NCI-H2029 treated with DMSO at 0.1 percent for 48 hours (cell line): ENCODE measurements at places on chromosomes 7 and 10.
A peak's percentile ranks its signal among the peaks of the same experiment; 100 is the strongest.

- DNase-seq: no peak
These were observed 14.2 kb upstream of the NMT2 start for GRCh38 chr10:15182540-15183207.

DNA sequence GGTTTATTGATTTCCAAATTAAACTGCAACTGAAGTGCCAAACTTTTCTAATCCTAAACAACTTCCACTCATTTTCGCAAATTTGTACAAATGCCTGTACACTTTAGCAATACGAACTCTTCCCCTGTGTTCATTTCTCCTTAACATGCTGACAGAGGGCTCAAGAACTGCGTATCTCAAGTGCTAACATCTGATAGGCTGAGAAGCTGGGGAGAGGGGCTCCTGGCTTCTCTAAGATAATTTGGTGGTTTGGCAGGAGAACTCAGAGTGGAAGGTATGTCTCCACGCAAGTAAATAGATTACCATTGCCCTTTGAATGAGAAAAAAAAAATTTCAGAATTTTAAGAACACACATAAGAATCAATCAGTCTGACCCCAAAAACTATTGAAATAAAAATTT is 53.3 kb upstream of the ANLN start:
- no peak for DNase-seq

DNA sequence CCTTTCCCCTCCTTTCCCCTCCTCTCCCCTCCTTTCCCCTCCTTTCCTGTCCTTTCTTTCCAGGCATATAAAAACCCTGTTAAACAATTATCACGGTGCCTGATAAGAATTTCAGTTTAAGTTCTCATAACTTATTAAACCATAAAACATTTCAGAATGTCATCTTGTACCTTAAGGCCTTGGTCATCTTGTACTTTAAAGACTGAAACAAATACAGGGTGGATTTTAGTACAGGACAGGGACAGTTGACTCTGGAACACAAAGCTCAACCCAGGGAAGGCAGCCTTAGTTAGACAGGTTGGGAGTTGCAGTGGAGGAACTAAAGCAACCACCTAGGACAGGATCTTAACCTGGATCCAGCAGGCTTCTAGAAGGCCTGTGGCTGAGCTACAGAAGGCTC is 1.2 kb downstream of the AGR3 start:
- DNase-seq: no peak

DNA sequence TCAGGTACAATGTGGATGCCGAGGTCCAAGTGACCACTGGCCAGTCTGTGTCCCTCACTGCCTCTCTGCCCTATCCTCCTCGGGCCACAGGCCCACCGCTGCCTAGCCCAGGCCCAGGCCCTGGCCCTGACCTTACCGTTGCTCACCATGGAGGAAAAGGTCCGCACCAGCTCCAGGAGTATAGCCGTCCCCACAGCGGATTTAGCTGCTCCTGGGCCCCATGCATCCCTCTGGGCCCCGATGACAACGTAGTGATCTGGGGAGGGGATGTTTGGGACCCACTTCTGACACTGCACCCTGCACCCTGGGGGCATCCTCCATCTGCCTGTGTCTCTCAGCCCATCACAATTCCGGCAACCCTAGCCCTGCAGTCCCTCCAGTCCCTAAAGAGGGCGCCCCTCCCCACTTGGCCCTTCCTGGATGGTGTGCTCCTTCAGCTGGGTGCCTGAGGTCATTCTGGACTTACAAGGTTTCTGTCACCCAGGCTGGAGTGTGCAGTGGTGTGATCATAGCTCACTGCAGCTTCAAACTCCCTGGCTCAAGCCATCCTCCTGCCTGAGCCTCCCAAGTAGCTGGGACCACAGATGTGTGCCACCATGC is 12.1 kb downstream of the TFR2 start:
- DNase-seq: no peak

- DNase-seq: peak; percentile 52
These were observed 356.6 kb upstream of the ZMIZ1 start for GRCh38 chr10:78712147-78712546.

GRCh38 chr7:55052741-55053427 is 34.1 kb downstream of the EGFR start:
- no peak for DNase-seq

DNA sequence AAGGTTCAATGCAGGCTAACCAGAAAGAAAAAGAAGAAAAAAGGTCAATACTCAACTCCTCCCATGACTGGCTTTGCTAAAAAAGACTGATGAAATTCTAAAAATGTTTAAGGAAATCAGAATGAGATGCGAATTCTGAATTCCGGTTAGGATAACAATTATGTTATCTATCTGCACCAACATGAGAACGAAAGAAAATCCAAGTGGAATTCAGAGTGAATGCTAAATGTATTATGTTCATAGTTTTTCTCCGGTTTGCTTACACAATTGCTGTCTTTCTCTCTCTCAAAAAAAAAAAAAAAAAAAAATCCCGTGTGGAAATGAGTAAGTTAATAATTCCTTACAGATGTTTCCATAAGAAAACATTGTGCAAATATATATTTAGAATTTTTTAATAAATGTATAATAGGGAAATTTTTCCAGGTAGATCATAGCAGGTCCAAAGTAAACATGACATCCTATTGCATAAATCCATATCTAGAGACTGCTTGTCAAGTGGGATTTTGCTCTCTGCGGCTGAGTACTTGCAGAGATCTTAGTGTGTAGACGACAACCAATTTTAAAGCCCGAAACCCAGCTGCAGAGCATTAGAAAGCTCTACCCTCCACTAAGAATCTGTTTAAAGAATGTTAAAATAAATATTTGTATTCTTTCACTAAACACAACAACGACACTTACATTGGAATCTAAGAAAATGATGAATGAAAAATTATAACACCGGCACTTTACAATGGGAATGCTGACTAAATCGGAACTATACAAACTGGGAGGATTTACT is 104.0 kb downstream of the JAZF1 start:
- no peak for DNase-seq

GRCh38 chr10:110216240-110216639 is 8.8 kb downstream of the MXI1 start:
- no peak for DNase-seq

GRCh38 chr7:6286486-6286885 is 14.1 kb upstream of the CYTH3 start:
- DNase-seq: no peak

- DNase-seq: no peak
These were observed 286.4 kb upstream of the HGF start for GRCh38 chr7:82056282-82056681.

- DNase-seq: no peak
These were observed 413.8 kb upstream of the FOXK1 start for GRCh38 chr7:4268040-4268965.

GRCh38 chr7:33425929-33426678 is 296.7 kb downstream of the BBS9 start:
- DNase-seq: no peak

GRCh38 chr10:79066411-79067240 is 2.1 kb upstream of the ZMIZ1 start:
- no peak for DNase-seq

DNA sequence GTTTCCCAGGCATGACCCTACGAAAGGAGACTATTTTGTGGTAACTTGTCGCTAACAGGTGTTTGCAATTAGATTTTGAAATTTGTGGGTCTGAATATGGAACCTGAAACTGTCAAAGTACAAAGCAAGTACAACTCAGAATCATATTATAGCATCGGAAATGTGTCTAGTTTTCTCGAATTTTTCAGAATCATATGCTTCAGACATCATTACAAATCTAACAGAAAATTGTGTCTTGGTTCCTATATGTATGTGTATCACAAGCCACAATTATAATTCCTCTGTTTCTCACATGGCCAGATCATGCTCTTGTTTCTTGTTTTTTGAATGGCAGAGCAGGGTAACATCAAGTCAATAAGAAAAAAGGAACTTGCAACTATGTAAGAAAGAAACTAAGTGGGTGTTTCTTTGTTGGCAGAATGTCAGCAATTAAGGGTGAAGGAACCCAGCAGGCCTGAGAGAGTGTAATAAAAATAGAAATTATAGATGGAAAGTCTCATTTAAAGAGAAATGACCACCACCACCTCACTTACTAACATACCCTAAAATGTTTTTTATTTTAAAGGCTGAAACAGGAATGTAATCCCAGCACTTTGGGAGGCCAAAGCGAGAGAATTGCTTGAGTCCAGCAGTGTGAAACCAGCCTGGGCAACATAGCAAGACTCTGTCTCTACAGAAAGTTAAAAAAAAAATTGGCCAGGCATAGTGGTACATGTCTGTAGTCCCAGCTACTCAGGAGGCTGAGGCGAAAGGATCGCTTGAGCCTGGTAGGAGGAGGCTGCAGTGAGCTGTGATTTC is 51.3 kb downstream of the PRTFDC1 start:
- no peak for DNase-seq

DNA sequence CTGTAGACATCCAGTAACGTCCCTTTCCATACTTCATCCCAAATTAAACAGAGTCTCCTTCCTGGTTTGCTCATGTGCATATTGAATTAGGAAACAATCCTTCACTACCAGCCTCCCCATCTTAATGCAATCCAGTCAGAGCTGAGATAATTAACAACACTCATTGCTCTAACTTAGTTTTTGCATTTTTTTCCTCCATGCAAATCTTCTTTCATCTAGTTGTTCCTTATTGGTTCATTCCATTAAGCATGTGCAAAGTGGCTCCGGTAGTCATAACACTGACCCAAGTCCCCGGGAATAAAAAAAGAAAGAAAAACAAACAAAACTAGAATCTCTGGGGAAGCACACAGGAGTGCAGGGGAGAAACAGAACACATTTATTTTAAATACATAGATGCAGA is 1176.1 kb downstream of the GATA3 start:
- DNase-seq: no peak

- no peak for DNase-seq
These were observed 36.1 kb downstream of the LRRN3 start for GRCh38 chr7:111126987-111127386.

GRCh38 chr10:74121368-74121767 is 29.3 kb downstream of the AP3M1 start:
- no peak for DNase-seq

DNA sequence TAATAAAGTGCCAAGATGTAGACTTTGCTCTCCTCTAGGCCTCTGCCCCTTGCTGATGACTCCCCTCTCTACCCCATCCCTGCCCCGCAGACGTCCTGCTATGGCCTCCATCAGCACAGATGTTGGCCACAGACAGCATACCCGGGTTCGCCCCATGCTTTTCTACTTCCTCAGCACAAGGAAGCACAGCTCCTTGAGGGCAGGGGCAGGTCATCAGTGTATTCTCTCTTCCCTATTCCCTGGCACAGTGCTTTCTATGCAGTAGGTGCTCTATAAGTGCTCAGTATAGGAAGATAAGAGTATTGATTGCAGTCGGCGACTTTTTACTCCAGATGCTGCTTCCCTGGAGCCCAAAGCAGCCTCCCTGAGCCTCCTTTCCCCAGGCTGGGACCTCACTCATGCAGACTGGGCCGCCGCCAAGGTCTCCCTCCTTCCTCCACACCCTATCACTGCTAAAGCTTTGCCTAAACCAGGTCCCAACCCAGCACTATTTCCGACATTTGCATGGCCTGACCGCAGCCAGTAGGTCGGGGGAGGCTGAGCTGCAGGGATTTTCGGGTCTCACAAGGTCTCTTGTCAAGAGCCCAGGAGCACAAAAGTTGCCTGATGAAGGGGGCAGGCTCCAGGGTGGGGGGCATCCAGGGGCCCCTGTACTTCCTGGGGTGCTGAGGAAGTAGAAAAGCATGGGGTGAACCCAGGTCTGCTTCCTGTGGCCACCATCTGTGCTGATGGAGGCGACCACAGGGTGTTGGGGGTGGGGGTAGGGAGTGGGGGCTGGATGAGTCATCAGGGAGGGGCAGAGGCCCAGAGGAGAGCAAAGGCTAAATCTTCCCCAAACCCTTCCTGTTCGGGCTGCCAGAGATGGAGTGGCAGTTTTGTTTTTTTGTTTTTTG is 8.0 kb downstream of the CALHM3 start:
- DNase-seq: no peak

GRCh38 chr7:5450549-5451327 is 27.1 kb upstream of the TNRC18 start:
- DNase-seq: no peak

DNA sequence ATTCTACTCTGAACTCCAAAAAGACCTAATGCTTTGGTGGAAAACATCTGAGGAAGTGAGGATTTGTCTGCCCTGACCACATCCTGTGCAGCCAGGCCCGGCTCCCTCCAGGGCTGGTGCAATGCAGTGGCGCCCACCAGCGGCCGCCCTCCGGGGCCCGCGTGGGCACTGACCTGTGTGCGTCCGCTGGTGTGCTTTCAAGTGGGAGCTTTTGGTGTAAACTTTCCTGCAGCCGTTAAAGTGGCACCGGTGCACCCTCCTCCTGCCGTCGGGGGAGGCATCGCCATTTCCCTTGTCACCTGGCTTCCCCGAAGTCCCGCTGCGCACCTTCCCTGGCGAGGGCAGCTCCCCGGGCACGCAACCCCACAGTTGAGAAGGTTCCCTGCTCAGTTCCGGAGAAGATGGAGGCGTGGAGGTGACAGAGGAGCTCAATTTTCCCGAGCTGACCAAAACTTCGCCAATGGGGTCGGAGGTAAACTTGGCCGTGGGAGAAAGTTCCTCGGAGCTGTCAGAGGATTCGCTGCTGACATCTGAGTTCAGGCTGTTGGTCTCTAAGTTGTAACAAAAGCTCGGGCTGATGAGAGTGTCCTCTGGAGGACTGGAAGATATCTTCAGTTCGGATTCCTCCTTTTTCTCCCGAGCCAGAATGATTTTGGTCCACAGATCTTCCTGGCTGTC is 3.4 kb downstream of the KLF6 start:
- DNase-seq: no peak
